NCI-H526 (cell line): ENCODE measurements at places on chromosomes 2 and 18.

DNA sequence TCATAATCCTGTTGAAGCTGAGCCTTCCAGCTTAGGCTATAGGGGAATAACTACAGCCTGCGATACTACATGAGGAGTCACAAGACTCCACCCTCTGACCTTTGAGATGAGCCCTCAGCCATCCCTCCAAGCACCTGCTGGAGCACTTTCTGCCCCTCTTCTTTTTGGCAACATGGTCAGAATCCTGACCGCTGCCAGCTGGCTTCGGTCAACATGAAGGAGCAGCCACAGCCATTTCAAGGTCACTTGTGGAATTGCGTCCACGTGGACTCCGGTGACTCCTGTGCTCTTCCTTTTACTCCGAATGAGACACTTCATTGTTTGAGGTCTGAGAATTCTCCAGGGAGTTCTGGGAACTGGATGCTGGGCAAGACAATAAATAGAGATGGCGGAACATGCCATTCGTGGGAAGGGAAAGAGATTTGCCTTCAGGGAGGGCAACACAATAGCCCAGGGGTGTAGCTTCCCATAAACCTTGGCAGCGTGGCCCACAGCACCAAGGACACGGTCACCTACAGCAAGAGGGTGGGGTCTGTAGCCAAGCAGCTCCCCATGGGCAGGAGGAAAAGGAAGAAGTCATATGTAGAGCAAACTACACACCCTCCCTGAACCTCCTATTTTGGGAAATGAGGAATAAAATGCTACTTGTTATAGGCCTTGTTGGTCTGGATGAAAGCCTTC, 73.3 kb upstream of the PPP1CB start:
- peak; percentile 30 for DNase-seq

DNA sequence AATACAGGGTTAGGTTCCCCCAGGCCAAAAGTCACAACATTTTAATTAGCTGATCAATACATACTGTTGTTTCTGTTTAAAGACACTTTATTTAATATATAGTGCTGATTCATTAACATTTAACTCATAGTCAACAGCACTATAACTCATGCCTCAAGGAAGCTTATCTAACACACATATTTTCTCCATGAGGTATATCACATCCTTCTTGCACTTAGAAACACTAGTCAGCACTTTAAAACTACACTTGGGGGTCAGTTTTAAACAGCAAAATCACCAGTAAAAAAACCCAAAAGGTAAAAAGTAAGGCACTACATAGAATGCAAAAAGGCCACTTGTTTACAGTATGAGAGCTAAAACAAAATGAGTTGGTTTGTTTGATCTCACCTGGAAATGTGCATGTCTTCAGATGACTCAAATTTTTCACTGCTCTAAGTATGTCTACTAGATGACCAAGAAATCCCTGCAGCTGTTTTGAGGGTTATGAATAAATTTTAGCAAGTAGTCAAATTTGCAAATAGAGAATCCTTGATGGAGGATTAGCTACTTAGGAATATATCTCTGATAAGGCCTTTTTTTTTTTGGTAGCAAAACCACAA, 54.1 kb upstream of the EPB41L5 start:
- DNase-seq, result no peak

DNA sequence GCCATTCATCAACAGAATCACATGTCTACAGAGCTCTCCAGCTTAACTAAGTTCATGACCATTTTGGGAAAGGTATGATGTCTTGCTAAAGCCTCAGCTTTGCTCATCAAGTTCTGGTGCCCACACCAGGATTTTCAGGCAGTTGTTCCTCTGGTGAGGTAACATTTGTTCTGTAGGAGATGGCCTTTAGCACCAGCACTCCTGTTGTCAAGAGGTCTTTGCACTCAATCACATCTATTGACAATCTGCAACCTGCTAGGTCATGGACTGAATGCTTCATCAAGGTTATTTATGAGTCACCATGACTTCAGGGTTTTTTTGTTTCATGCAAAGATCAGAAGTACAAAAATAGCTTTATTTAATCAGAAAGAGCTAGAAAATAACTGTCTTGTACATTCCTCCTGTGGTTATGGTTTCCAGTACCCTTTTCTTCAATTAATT, 36.6 kb upstream of the VIT start:
- DNase-seq, result no peak

GRCh38 chr2:192544371-192544955, 349.7 kb upstream of the TMEFF2 start:
- DNase-seq, result no peak
